Left cardiac atrium (tissue), 4 donors: ENCODE measurements at places on chromosomes 3 and 15. TPM values are rescaled to one million over a fixed set of nuclear protein-coding genes. Genes with fewer than 3 reads are reported as not detected.
A peak's percentile ranks its signal among the peaks of the same experiment; 100 is the strongest.

- no peak for DNase-seq
Measured at GRCh38 chr15:43214592-43215295, 6.1 kb downstream of the EPB42 start.

DNA sequence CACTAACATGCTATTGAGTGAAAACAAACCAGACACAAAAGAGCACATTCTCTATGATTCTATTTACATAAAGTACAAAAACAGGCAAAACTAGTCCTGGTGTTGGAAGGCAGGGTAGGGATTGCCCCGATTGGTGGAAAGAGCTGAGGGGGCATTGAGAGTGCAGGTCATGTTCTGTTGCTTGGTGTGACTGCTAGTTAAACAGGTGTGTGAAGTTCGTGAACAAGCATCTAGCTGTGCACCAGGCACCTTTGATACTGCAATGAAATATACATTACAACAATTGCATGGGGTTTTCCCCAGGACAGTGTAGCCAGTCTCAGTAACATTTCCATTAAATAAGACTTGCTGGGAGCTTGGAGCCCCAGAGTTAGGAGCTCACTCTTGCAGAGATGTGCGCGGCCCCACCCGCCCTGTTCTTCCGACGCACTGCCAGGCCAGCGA is 26.3 kb upstream of the THRB start:
- DNase-seq = no peak

DNA sequence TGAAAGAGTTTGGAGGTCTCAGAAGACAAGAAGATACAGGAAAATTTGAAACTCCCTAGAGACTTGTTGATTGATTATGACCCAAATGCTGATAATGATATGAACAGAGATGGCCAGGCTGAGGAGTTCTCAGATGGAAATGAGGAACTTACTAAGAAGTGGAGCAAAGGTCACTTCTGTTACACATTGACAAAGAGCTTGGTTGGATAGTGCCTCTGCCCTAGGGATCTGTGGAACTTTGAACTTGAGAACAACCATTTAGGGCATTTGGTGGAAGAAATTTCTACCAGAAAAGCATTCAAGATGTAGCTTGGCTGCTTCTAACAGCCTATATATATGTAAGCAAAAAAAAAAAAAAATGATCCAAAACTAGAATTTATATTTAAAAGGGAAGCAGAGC is 48.9 kb upstream of the NAALADL2 start:
- no peak for DNase-seq

GRCh38 chr3:172675441-172676193 is 35.2 kb downstream of the NCEH1 start:
- no peak for DNase-seq

GRCh38 chr3:8500319-8500988 is 1.2 kb upstream of the LMCD1 start:
- DNase-seq = no peak

GRCh38 chr3:46098319-46098761 is 71.1 kb upstream of the XCR1 start:
- peak; percentile 59 for DNase-seq

DNA sequence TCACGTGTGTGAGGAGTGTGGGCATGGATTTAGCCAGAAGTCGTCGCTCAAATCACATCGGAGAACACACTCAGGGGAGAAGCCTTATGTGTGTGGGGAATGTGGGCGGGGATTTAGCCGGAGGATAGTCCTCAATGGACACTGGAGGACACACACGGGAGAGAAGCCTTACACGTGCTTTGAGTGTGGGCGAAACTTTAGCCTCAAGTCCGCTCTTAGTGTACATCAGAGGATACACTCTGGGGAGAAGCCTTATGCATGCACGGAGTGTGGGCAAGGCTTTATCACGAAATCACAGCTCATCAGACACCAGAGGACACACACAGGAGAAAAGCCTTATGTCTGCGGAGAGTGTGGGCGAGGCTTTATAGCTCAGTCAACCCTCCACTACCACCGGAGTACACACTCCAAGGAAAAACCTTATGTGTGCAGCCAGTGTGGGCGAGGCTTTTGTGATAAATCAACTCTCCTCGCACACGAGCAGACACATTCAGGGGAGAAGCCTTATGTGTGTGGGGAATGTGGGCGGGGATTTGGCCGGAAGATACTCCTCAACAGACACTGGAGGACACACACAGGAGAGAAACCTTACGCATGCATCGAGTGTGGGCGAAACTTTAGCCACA is 28.1 kb downstream of the ZNF589 start:
- DNase-seq = no peak

DNA sequence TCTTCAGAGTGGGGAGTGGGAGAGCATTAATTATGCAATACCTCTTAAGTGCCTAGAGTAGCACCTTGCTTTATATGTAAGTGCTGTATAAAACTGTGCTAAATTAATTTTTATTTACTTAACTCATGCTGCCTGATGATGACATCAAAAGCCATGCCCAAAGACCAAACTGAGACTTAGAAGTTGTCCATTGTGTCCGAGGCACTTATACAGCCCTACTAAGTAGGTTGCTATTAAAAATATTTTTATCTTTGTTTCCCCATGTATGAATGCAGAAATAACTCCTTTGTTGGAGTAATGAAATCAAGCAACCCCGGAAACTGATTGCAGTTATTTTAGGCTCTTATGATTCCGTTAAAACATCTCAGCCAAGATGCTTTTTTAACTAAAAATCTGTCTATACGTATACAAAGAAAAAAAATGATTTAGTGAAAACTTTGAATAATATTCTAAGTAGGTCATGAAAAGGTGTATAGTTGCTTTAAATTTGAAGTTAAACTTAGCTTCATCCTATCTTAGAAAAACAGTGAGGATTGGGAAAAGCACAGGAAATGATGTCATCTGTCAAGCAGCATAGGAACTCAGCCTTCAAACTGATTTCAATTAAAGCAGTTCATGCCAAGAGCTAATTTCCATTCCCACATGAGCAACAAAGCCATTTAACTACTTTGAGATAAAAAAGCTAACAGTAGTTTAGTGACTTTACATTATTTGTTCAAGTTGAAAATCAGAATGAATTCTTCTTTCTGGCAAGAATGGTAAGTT is 43.0 kb downstream of the FBN1 start:
- no peak for DNase-seq

GRCh38 chr3:180680097-180680430 is 775 bp upstream of the CCDC39 start:
- no peak for DNase-seq

GRCh38 chr3:47339951-47340350 is 40.9 kb upstream of the PTPN23 start:
- DNase-seq = no peak

DNA sequence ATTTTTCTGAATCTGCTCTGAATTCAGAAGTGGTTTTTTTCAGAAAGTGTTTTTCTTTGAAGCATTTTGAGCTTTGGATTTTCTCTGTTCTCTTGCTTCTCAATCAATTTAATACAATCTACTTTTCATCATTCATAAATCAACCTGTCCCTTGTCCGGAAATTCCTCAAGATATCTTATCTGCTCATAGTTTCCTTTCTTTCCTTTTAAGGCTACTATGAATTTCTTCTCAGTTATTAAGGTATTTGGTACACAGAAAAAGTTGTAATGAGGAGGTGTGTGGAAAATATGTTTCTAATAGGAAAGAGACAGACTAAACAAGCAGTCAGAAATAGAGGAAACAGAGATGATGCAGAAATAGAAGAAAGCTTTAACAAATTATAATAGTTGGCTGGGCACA is 14.4 kb downstream of the CGGBP1 start:
- no peak for DNase-seq

DNA sequence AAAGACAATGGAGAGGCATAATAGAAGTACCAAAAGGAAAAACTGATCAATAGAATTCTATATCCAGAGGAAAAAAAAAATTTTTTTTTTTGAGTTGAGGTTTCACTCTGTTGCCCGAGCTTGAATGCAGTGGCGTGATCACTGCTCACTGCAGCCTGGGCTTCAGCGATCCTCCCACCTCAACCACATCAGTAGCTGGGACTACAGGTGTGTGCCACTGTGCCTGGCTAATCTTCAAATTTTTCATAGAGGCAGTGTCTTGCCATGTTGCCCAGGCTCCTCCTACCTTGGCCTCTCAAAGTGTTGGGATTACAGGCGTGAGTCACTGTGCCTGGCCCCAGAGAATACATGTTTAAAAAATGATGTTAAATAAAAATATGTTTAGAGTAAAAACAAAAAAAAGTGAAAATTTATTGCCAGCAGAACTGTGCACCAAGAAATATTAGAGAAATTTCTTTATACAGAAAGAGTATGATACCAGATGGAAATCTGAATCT is 154.3 kb upstream of the ZBTB20 start:
- no peak for DNase-seq

DNA sequence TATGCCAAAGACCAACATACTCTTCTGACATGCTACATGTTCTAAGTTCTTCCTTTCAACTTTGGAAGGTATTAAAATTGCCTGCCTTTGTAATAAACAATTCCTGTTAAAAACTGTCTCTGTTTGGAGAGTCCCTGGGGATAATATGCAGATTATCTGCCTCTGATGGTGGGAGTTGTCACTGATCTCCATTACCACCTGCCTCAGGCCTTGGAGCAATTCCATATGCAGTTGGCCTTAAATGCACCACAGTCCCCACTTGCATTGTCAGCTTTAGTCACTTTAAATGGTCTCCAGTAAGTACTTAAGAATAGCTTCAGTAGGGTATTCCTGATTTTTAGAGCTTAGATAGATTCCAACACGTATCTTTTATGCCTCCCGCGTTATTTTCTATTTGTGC is 121.1 kb upstream of the GOLIM4 start:
- DNase-seq = no peak

GRCh38 chr3:87307805-87308204 is 31.4 kb upstream of the POU1F1 start:
- DNase-seq = no peak

GRCh38 chr3:136334209-136334608 is 84.1 kb downstream of the PCCB start:
- DNase-seq = no peak

The SYNPR gene
- 5.3 TPM for total RNA-seq

The ST3GAL6 gene
- 22.2 TPM for total RNA-seq

The TRANK1 gene
- 7.6 TPM for total RNA-seq

The CERS3 gene
- not detected for total RNA-seq

The KLHL40 gene
- not detected for total RNA-seq

The RAB43 gene
- total RNA-seq = 6.4 TPM

The ACY1 gene
- 21.8 TPM for total RNA-seq

The MEX3B gene
- 2.0 TPM for total RNA-seq

The CSPG4 gene
- 27.6 TPM for total RNA-seq

The CYP1A2 gene
- total RNA-seq = 0.12 TPM

The HHLA2 gene
- total RNA-seq = not detected
